ENCODE measurements at places on chromosomes 2 and 18.

DNA sequence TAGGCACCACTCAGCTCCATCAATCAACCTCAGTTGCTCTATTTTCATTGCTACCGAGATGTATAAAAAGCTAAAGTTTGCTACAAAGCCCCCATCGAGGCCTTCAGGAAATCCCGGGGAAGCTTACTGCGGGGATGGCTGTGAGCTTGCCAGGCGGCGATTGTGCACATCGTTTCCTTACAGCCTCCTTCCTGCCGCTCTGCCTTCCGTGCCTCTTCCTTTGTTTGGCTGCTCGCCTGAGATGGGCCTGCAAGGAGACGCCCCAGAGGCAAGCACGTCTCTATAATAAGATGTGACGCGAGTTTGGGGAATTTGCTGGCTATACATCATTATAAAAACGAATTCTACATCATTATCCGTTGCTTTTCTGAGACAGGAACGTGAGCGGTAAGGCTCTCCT lies 41.6 kb downstream of the DHRS9 start:
- no peak for DNase-seq

DNA sequence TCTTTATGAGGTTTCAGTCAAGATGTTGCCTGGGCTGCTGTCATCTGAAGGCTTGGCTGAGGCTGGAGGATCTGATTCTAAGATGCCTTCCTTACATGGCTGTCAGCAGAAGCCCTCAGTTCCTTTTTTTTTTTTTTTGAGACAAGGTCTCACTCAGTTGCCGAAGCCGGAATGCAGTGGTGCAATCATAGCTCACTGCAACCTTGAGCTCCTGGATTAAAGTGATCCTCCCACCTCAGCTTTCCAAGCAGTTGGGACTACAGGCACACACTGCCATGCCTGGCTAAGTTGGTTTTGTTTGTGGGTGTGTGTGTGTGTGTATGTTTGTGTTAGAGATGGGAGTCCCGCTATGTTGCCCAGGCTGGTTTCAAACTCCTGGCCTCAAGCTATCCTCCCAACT lies 13.1 kb upstream of the SLC35F5 start:
- no peak for DNase-seq

GRCh38 chr2:60070196-60070595 lies 483.3 kb downstream of the BCL11A start:
- DNase-seq = no peak

DNA sequence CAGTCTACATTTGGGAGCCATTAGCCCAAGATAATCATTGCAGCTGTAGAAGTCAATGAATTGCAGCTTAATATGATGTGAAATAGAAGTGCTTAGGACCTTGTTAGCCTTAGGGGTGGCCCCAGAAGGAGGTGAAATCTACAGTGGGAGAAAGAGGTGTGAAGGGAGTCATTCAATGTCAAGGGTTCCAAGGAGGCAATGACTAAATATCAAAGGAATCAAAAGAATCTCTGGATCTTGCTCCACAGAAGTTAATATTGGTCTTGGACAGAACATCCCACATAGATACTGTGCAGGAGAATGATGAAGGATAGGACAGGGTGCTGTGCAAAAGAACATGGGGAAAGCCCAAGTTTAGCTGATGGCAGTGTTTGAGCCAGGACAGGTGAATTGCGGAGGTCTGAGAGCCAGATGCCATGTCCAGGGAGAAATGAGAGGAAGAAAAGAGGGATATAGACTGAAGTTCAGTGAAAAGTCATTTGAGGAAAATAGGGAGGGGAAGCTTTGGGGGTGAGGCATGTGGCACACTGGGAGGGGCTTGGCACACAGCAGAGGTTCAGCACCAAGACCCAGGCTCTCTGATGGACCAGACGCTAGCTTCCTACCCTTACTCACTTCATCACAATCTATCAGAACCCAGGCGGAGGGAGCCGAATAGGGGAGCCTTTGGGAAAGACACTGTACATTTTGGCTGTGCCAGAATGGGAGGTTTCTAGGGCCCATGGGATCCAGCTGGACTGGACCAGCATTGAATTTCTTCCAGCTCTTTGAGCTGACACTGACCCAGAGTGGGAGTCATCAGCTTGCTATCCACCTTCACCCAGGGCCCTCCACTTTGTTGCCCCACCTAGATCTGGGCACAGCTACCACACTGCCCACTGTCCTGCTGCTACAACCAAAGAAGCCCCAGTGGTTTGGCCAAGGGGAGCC lies 2.2 kb downstream of the IL1F10 start:
- DNase-seq = no peak

GRCh38 chr18:47800248-47800647 lies 130.2 kb downstream of the SMAD2 start:
- DNase-seq = no peak

DNA sequence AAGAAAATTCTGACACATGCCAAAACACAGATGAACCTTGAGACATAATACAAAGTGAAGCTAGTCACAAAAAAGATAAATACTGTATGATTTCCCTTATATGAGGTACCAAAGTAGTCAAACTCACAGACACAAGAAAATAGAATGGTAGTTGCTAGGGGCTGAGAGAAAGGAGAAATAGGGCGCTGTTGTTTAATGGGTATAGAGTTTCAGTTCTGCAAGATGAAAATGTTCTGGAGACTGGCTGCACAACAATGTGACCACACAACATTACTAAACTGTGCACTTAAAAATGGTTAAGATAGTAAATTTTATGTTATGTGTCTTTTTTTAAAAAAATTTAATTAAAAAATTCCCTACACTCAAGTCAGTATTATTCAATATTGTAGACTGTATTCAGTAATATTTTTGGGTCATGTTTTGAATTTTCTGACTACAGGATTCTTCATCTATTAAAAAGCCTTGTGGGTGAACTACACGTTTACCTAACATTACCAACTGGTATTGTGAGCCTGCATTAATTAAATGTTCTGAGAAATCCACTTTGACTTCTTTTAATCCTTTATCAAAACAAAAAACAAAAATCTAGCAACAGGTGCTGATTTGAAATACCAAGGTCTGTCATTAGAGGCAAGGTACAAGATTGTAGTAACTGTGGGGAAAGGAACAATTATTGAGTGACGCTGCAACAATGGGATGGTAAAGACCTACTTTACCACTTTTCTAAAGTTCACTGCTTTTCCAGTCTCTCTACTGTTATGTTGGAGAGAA lies 140.8 kb upstream of the ZFP36L2 start:
- DNase-seq = no peak

- DNase-seq = no peak
Measured at GRCh38 chr2:43159797-43160196, 66.6 kb downstream of the ZFP36L2 start.

DNA sequence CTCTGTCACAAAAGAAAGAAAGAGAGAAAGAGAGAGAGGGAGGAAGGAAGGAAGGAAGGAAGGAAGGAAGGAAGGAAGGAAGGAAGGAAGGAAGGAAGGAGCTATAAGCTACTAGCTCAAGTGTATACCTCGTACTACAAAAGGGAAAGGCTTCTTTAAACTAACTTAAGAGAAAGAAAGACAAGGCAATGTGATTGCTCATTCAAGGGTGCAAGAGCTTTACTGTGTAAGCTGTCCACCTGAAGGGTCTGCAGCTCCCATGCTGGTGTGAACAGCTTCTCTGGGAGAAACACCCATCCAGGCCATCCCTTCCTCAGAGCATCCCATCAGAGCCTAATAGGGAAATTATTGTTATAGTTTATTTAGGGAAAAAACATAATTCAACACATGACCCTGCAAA lies 286.1 kb upstream of the ID2 start:
- DNase-seq = no peak

DNA sequence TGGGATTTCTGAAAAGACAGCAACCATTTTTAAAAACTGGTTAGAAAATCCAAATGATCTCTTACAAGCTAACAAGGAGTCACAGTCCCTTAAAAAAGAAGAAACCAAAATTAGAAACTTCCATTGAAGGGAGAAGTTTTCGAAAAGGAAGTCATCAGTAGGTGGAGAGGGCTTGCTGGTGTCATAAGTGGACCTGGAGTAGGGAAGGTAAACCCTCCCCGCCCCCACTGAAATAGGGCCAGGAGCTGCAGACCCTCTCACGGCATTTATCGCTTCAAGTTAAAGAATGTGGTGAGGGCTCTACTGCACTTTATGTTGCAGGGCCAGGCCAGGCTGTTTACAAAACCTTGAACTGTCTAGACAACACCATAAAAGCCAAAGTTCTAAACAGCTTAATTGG lies 2.9 kb downstream of the HOXD11 start:
- no peak for DNase-seq

GRCh38 chr2:8566155-8566670 lies 115.6 kb upstream of the ID2 start:
- DNase-seq = no peak

- no peak for DNase-seq
Measured at GRCh38 chr18:8928847-8929780, 173.4 kb upstream of the NDUFV2 start.

DNA sequence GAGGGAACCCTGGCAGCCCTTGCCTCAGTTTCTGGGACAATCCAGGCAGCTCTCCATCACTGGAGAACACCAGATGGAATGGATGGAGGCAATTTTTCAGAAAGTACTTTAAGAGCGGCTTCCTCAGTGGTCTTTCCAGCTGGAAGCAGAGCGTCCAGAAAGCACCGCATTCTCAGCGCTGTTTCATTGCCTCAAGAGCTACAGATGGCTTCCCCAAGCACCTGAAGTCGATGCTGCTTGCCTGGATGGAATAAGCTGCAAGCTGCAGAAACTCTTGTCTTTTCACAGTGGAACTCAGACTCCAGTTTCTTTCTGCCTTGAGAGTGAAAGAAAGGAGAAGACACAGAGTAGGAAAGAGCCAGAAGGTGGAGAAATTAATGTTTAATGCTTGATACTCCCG lies 766.9 kb downstream of the TDRD15 start:
- DNase-seq = no peak

DNA sequence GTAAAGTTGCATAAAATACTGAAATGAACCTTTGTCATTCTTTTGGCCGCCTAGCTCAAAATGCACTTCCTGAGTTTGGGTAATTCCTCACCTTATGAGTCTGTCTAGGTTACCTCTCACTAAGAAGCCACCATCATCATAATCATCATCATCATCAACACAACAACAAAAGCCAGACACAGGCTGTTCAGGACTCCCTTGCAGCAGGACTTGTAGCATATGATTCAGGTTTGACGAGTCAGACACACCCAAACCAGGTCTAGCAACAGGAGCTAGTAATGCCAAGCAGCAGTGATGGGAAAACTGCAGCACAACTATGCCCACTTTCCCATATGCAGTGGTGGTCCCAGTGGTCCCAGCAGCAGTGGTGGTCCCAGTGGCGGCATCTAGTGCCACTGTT lies 2.8 kb upstream of the SGO2 start:
- peak; percentile 82 for DNase-seq

DNA sequence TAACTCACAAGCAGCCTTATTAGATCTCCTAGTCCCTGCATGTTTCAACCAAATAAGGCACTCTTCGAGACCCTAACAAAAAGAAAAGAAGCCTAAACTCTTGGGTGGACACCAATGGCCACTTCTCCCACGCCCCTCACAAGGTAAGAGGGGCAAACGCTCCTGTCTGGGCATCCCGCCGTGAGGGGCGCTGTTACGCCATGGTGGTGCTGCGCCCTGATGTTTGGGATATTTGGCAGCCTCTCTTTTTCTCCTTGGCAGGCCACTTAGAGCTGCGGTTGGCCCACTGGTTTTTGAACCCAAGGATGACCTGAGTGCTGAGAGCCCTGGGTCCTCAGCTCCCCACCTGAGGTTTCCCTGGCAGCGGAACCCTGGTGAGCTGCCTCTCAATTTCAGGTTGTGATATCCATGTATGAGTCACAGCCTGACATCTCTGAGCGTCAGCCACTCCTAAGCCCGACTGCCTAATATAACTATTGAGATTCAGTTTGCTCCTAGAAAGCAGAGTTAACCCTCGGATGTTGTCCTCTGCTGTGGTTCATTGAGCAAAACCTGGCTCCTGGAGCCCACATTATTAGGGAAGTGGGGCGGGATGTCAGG lies 103.3 kb downstream of the COL6A3 start:
- peak; percentile 63 for DNase-seq

GRCh38 chr2:169090133-169090820 lies 20.9 kb downstream of the DHRS9 start:
- DNase-seq = no peak

- peak; percentile 70 for DNase-seq
Measured at GRCh38 chr2:226658555-226658954, 141.1 kb downstream of the IRS1 start.

DNA sequence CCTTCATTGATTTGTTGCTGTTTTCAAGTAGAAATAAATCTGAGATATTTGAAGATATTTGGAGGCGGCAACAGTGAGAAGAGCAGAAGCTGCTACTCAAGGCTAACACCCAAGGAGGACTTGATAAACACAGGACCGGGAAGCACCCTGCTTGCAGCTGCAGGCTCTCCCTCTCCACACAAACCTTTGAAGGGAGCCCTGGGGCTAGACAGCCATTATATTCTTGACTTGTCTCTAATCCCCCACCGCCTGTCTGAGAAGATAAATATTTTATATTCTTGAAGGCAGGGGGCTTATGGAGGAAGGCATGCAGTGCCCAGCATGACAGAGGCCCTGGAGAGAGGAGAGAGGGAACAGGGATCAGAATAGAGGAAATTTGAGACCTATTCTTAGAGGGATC lies 50.9 kb upstream of the SMAD2 start:
- DNase-seq = no peak
